ENCODE measurements at places on chromosomes 7 and 10. TPM values are rescaled to one million over a fixed set of nuclear protein-coding genes. Genes with fewer than 3 reads are reported as not detected.

DNA sequence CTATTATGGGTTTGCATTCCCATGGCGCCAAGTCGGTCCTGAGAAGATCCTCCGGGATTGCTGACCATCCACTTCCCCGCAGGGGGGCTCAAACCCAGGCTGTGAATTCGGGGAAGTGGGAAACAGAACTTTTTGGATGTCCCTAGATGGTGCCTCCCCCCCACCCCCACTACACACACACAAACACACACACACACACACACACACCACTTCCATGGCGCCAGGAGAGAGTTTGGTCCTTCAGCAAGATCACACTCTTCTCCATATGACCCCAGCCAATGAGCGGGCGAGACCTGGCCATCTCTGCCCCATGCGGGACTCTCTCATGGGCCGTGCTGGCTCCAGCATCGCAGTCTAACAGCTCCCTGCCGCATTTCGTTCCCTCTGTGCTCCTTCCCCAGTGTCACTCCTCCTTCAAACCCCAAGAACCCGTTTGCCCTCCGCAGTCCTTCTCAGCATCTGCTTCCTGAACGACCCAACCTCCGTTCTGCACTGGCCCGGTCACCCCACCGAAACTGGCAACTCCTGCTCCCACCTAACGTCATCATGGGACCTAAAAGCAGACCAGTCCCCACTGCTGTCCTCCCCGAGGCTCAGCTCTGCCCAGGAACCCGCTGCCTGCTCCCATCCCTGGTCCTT lies 32.1 kb upstream of the TNRC18 start:
- peak; percentile 32 for DNase-seq
- H3K27ac ChIP-seq = no peak overlapping the region
- H3K27me3 ChIP-seq = no peaks in the 10 kb centered on the region
- no peak overlapping the region for H3K4me3 ChIP-seq
- H3K4me1 ChIP-seq = peaks cover 3% of the 10 kb centered on the region

The PRF1 gene
- polyA plus RNA-seq = not detected

The TWIST1 gene
- 170 TPM for polyA plus RNA-seq

GRCh38 chr10:86703176-86703575 lies 34.9 kb downstream of the LDB3 start:
- no peaks in the 10 kb centered on the region for H3K27me3 ChIP-seq
- H3K27ac ChIP-seq = no peak overlapping the region
- H3K4me1 ChIP-seq = no peaks in the 10 kb centered on the region
- no peaks in the 10 kb centered on the region for H3K36me3 ChIP-seq
- no peak for DNase-seq
- H3K4me3 ChIP-seq = no peak overlapping the region

- DNase-seq = no peak
- H3K27ac ChIP-seq = no peak overlapping the region
- no peak overlapping the region for H3K4me3 ChIP-seq
- H3K36me3 ChIP-seq = no peaks in the 10 kb centered on the region
- peaks cover 86% of the 10 kb centered on the region for H3K27me3 ChIP-seq
- no peaks in the 10 kb centered on the region for H3K4me1 ChIP-seq
These were observed 35.2 kb downstream of the CNPY1 start for GRCh38 chr7:155510975-155511701.

GRCh38 chr10:61153771-61154170 lies 209.8 kb upstream of the RHOBTB1 start:
- no peaks in the 10 kb centered on the region for H3K36me3 ChIP-seq
- no peak overlapping the region for H3K4me3 ChIP-seq
- no peak for DNase-seq
- H3K27ac ChIP-seq = no peak overlapping the region
- H3K27me3 ChIP-seq = no peaks in the 10 kb centered on the region
- H3K4me1 ChIP-seq = no peaks in the 10 kb centered on the region

DNA sequence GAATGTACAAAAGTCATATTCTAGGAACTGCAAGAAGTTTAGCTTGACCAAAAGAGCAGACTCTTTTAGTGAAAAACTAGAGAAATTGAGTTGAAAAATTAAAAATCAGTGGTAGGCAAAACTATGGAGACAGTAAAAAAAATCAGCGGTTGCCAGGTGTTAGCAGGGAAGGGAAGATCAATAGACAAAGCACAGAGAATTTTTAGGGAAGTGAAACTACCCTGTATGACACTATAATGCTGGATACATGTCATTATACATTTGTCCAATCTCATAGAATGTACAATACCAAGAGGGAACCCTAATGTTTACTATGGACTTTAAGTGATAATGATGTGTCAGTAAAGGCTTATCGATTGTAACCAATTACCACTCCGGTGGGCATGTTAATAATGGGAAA lies 761.9 kb downstream of the MAGI2 start:
- H3K27ac ChIP-seq = no peak overlapping the region
- DNase-seq = no peak
- H3K36me3 ChIP-seq = no peaks in the 10 kb centered on the region
- H3K27me3 ChIP-seq = no peaks in the 10 kb centered on the region
- H3K4me3 ChIP-seq = no peak overlapping the region
